Left ventricle myocardium inferior (tissue), 1 donor: ENCODE measurements at places on chromosomes 6 and 20. TPM values are rescaled to one million over a fixed set of nuclear protein-coding genes. Genes with fewer than 3 reads are reported as not detected.
A peak's percentile ranks its signal among the peaks of the same experiment; 100 is the strongest.

DNA sequence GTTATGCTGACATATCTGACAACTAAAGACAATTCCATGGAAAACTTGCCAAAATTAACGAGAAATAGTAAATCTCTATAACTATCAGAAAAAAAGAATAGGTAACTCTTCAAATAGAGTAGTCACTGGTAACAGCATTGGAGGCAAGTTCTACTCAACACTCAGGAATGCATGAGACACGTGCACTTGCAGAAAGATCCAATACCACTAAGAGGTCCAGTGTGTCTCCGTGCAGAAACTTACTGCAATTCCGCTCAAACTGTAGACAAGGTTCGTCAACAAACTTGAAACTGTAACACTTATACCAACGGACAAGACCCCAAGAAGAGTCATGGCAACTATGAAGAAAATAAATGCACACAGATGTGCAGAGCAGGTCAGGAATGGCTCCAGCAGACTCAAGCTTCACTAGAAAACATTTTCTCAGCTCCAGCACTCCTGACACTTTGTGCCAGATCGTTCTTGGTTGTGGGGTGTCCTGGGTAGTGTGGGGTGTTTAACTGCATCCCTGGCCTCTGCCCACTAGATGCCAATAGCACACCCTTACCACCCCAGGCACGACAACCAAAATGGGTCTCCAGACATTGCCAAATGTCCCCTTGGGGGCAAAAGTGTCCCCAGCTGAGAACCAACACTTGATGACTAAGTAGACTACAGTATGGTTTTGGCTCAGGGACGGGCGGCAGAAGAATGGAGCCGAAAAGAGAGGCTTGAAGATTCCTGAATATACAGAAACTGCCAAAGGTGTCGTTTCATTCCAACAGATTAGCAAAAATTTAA is 134.8 kb downstream of the DTNBP1 start:
- peaks cover 8% of the 10 kb centered on the region for H3K4me1 ChIP-seq
- no peak overlapping the region for H3K27ac ChIP-seq
- H3K36me3 ChIP-seq = peaks cover 36% of the 10 kb centered on the region
- no peaks in the 10 kb centered on the region for H3K27me3 ChIP-seq

GRCh38 chr6:33412140-33413009 is 1.6 kb downstream of the PHF1 start:
- DNase-seq = no peak
- H3K36me3 ChIP-seq = peaks cover 46% of the 10 kb centered on the region
- no peaks in the 10 kb centered on the region for H3K27me3 ChIP-seq
- peak overlapping the region; percentile 100 for H3K27ac ChIP-seq
- H3K4me1 ChIP-seq = peaks cover 65% of the 10 kb centered on the region
- H3K4me3 ChIP-seq = peak overlapping the region; percentile 100

ADGRG6 gene
- 3.6 TPM for total RNA-seq

GRCh38 chr20:38566036-38566598 is 14.9 kb upstream of the ADIG start:
- no peak overlapping the region for H3K4me3 ChIP-seq
- H3K36me3 ChIP-seq = peaks cover 85% of the 10 kb centered on the region
- no peaks in the 10 kb centered on the region for H3K27me3 ChIP-seq
- no peak for DNase-seq
- peaks cover 7% of the 10 kb centered on the region for H3K4me1 ChIP-seq

GCNT2 gene
- 49.0 TPM for total RNA-seq

DNA sequence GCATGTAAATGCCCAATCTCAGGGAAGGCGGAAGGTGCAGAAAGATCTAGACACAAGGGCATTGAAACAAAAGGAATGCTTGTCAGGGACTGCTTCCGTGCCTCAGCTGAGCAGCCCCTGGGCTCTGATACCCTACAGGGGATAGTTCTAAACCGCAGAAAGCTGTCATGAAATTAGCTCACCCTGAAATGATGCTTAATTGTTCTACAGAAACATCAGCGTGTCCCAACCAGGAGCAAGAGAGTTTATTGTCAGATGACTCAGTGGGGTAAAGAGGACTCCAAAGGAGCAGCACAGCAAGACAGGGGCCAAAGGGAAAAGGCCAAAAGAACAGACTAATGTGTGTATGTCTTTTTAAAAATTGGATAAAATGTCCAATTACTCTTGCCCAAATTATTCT is 258.4 kb upstream of the JARID2 start:
- no peak overlapping the region for H3K27ac ChIP-seq
- peaks cover 14% of the 10 kb centered on the region for H3K4me1 ChIP-seq

POPDC3 gene
- 56.9 TPM for total RNA-seq

OPRL1 gene
- total RNA-seq = 0.52 TPM

DNA sequence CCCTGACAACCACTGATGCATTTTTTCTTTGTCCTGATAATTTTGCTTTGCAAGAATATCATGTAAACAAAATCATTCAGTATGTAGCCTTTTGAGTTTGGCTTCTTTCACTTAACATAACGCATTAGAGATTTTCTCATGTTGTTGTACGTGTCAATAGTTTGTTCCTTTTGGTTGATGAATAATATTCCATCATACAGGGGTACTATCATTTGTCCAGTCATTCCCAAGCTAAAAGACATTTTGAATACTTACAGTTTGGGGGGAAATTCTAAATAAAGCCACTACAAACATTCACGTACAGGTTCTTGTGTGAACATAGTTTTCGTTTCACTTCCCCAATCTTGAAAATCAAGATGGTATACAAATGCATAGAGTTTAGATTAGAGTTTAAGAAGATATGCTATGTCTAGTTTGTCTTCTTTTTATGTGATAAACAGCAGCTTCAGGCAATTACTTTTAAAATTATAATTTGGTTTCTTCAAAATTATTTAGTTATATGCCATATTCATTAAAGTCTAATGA is 5.2 kb downstream of the HAO1 start:
- peaks cover 3% of the 10 kb centered on the region for H3K4me1 ChIP-seq
- peaks cover 5% of the 10 kb centered on the region for H3K27me3 ChIP-seq
- DNase-seq = no peak
- no peaks in the 10 kb centered on the region for H3K36me3 ChIP-seq
- no peak overlapping the region for H3K4me3 ChIP-seq

- H3K4me3 ChIP-seq = no peak overlapping the region
- peaks cover 83% of the 10 kb centered on the region for H3K36me3 ChIP-seq
- peaks cover 13% of the 10 kb centered on the region for H3K4me1 ChIP-seq
- no peaks in the 10 kb centered on the region for H3K27me3 ChIP-seq
- no peak for DNase-seq
- no peak overlapping the region for H3K27ac ChIP-seq
Measured at GRCh38 chr20:41089555-41089954, 47.8 kb upstream of the PLCG1 start.

DNA sequence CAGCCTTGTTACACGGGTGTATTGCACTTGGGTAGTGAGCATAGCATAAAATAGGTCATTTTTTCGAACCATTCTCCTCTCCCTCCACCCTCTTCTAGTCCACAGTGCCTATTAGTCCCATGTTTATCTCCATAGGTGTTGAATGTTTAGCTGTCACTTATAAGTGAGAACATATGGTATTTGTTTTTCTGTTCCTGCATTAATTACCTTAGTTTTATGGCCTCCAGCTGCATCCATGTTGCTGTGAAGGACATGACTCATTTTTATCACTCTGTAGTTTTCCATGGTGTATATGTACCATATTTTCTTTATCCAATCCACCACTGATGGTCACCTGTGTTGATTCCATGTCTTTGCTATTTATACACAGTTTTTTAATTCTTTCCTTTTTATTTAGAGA is 889.5 kb downstream of the EYS start:
- no peak for DNase-seq
- H3K36me3 ChIP-seq = no peaks in the 10 kb centered on the region
- no peaks in the 10 kb centered on the region for H3K27me3 ChIP-seq
- H3K4me3 ChIP-seq = no peak overlapping the region
- H3K27ac ChIP-seq = no peak overlapping the region

DNA sequence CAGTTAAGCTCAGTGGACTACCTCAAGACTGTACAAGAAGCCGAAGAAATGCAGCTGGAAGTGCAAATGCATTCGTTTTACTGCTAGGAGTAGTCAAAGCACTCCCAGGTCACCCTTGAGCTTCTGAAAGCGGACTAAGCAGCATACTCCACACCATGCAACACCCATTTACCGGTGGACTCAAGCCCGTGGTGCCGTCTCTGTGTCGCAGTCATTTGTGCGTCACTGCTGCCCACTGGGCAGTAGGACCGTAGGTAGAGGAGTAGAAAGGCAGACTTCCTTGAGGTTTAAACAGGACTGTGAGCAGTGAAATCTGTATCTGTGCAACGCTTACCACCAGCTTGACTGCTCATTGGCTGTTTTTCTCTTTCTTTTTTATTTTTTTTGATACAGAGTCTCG is 89.0 kb upstream of the FAM8A1 start:
- no peak overlapping the region for H3K4me3 ChIP-seq
- no peak overlapping the region for H3K27ac ChIP-seq
- no peaks in the 10 kb centered on the region for H3K4me1 ChIP-seq
- no peak for DNase-seq
- no peaks in the 10 kb centered on the region for H3K27me3 ChIP-seq
- H3K36me3 ChIP-seq = peaks cover 22% of the 10 kb centered on the region

GRCh38 chr6:81800666-81801065 is 48.2 kb upstream of the TENT5A start:
- H3K4me3 ChIP-seq = no peak overlapping the region
- DNase-seq = no peak
- H3K27me3 ChIP-seq = no peaks in the 10 kb centered on the region

DNA sequence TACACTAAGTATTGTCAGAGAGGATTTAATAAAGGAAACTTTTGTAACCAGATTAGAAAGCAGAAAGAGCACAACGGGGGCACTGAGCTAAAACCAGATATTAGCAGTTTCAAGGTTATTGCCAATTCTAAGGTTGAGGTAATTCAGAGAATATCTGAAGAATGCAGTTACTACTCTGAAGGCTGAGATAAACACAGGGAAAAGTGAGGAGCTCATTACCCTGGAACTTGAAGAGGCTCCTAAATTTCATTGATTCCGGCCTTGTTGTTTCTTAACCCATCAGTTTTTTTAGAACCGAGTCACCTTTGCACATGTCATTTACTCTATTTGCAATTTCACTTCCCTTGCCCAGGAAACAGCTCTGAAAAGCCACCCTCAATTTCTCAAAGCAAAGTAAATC is 72.4 kb upstream of the BTBD3 start:
- H3K4me1 ChIP-seq = no peaks in the 10 kb centered on the region
- H3K36me3 ChIP-seq = no peaks in the 10 kb centered on the region
- H3K27ac ChIP-seq = no peak overlapping the region
- no peak for DNase-seq
- no peak overlapping the region for H3K4me3 ChIP-seq

DNA sequence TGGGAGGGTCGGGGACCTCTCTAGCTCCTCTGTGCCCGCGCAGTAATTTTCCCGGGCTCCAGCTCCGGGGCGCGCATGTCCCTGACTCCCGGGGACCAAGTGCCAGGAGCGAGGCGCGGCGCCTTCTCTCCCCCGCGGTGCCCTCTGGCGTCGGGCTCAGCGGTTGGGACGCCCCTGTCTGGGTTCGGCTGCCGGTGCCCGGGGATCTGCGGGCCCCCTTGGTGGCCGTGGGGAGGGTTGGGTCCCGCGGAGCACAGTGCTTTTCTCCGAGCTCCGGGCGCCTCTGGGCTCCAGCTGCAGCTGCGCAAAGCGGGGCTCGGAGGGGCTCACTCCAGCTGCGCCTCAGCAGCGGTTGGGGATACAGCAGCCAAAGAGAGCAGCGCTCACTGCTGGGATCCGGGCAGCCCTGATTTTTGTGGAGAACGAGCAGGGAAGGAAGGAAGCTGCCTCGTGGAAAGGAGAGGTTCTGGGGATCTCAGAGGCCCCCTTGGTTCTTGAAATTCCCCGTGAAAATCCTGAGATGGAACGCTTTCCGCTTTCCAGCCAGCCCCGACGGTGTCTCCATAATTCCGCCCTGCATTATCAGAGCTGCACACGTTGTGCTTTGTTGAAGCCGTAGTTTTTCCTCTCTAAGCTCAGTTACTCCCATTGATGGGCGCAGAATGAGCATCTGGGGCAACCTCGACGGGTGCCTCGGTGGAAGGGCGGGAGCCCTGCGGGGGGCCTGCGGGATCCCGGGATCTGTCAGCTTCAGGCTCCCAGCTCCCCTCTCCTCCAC is 861 bp downstream of the PPP1R14C start:
- DNase-seq = peak; percentile 33
- H3K27ac ChIP-seq = peak overlapping the region; percentile 80
- peak overlapping the region; percentile 73 for H3K4me3 ChIP-seq
- H3K27me3 ChIP-seq = peaks cover 83% of the 10 kb centered on the region
- peaks cover 43% of the 10 kb centered on the region for H3K4me1 ChIP-seq

DNA sequence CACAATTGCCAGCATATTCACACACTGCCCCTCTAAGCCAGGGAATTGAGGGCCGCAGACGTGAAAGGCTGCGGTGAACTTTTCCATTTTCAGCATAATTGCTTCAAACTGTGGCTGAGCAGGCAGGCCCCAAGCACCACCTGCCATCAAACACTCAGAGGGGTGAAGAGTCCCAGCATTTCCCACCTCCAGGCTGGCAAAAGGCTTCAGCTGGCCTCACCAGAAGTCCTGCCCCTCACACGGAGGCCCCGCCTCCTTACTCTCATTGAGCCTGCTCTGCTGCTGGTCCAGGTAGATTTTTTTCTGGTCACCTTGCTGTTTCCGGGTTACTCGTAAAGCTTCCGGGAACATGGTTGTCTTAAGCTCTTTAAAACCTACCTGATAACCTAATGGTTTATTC is 52.0 kb upstream of the PRELID3B start:
- DNase-seq = no peak

DNA sequence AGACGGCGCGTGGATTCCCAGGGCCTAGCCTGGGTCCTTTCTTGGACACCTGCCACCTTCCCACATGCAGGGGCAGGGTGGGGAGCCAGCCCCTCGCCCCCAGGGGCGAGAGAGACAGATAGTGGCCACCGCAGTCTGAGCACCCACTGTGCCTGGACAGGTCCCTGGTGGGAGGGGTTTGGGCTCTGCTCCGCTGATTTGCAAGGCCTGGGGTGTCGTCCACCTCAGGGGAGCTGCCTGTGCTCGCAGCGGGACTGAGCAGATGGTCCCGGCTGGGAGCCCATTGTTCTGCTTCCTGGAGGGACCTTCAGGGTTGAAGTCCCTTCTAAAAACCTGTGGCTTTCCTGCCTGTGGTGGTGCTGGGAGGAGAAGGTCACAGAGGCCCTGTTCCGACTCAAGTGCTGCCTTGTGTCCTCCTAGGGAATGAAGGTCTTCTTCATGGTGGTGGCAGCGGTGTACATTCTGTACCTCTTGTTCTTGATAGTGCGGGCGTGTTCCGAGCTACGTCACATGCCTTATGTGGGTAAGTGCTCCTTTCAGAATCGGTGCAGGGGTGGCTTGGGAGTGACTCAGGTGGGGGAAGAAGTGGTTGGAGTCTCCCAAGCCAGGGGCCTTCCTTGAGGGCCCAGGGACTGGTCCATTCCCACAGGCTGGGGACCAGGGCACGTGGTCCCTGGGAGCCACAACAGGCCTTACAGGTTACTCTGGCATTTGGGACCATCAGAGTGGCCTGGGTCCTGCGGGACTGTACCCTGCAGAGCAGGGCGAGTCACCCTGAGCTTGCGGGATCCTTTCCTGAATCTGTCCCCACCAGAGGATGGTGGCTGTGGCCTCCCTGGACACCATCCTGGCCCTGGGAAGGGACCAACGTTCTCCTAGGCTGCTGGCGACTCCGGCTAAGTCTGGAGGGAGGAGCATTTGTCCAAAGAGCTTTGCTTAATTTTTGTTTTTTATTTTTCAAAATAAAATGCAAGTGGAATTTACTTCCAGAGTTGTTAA is 19.6 kb downstream of the DYNLT1 start:
- peaks cover 44% of the 10 kb centered on the region for H3K36me3 ChIP-seq
- H3K4me3 ChIP-seq = no peak overlapping the region
- no peak for DNase-seq

- H3K4me1 ChIP-seq = peaks cover 11% of the 10 kb centered on the region
- H3K36me3 ChIP-seq = no peaks in the 10 kb centered on the region
- DNase-seq = no peak
- no peak overlapping the region for H3K27ac ChIP-seq
- no peak overlapping the region for H3K4me3 ChIP-seq
Measured at GRCh38 chr6:139475241-139475640, 100.8 kb upstream of the CITED2 start.

BTNL2 gene
- not detected for total RNA-seq
